Spinal cord (tissue), 10 donors: ENCODE measurements at places on chromosomes 12 and 14. TPM values are rescaled to one million over a fixed set of nuclear protein-coding genes. Genes with fewer than 3 reads are reported as not detected.

LRRC43 gene
- 4.6 TPM for total RNA-seq

DNA sequence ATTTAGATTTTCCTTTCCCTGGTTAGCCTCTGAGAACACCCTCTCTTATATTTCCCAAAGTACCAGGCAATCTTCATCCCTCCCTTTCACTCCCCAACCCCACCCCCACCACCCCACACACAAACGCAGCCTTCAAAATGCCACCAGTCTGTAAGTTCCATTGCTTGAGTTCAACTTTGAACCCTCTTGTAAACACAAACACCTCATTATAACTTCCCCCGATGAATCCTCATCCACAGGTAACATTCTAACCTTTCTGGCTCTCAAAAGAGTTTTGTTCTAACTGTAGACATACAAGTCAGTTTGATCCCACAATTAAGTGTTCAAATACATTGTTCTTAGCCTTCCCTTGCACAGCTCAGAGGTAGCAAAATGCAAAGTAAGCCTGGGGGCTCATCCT lies 199.4 kb upstream of the FOXN3 start:
- no peak for DNase-seq

DNA sequence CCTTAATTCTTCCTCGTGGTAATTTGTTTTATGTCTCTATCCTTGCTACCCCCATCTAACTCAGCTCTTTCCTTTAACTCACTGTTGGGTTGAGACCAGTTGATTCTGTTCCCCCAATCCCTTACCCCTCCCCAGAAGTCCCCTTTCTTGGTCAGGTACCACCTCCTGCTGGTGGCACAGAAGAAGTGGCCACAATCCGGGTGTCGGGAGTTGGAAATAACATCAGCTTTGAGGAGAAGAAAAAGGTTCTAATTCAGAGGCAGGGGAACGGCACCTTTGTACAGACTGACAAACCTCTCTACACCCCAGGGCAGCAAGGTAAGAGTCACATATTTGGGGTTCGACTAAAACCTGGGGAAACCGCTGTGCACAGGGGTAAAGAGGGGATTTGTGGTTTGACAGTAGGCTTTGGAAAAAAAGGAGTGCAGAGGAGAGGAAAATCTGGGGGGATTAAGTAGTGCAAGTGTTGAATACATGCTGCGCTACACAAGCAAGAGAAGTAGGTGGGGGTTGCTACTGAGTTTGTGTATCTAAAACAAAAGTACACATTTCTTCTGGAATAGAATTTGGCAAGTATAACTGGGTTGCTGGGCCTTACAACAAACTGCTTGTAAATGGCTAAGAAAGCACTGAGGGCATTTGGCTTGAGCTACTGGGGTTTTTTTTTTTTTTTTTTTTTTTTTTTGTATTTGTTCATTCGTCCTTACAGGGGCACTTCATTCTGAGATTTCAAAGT lies 1.3 kb downstream of the A2ML1 start:
- DNase-seq, result peak; percentile 49

DNA sequence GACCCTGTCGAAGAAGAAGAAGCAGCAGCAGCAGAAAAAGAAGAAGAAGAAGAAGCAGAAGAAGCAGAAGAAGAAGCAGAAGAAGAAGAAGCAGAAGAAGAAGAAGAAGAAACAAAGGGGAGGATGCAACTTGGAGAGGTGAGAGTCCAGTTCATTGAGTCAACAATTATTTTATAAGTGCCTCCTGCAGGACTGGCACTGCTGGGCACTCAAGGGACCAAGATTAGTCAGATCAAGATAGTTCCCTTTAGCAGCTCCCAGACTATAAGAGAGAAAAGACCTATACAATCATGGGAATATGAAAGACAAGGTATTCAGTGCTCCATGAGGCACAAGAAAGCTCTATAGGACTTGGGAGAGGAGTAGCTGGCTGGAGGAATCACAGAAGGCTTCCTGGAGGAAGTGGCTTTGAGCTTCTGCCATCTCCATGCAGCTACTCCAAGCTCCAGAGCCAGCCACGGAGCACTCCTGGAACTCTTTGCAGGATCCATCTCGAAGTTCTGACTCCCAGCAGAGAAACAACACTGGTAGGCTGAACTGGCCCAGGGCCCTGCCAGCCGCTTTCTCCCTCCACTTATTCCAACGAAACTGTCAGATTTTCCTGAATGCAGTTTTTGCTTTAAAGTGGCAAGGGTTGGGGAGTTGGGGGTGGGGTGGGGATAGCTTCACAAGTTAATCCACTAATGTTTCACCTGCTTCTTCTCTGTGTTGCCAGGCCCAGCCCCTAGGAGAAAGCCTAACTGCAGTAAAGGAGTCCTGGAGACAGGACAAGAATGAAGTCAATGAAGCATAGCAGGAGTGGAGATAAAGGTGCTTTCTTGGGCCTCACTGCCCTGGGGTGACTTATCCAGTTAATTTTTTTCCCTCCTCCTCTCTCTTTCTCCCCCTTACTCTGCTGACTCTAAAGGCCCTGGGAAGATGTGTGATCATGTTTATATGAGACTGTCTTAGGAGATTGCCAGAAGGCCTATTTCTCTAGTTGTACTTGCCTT lies 140.1 kb upstream of the PARP11 start:
- no peak for DNase-seq

DNA sequence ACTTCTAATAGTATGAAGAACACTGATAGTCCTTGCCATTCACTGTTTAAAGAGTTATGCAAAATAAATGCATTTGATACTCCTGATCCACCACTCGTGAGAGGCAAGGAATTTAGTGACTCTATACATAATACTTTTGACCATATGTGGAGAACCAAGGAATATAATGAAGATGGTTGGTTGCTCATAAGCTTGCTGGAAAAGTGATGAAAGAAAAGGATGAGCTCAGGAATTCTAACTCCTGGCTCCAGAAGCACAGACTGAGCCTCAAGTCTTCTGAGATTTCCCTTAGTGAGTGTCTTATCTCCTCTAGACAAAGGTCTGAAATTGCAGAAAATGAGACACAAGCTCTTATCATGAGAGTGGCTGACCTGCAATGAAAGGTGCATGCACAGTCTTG lies 57.1 kb upstream of the KRAS start:
- DNase-seq, result no peak

DNA sequence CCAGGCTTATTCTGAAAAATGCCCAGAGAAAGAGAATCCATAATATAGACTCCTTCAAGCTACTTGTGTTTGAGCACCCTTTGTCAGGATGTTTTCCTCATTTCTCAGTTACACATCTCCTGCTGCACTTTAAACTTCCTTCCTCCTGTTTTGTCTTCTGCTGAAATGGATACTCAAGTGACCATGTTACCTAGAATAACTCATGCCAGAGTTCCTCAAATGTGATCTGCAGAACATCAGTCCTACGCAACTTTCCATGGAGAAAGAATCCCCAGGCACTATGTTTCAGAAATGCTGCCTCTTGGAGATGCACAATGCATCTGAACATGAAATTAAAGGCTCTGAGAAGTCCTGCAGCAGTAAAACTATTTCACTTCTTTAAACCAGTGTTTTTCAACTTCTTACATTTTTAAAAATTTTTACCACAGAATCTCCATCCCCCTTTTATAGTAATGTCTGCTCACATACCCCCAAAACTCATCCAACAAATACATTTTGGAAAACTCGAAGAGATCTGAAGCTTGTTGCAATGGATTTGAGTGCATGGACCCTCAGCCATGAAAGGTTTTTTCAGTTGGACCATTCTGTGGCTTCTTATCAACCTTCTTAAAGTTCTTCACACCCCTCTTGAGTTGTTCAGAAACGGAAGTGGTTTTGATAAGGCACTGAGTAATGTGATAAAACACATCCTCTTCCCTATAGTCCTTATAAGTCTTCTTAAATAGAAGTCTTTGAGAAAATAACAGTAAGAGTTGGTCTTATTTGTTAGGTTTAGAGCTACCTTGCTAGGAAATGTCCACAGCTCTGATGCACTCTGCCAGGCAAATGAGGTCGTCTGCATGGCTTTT lies 84.5 kb upstream of the KCNA1 start:
- DNase-seq, result no peak

- peak; percentile 90 for DNase-seq
These were observed 80.9 kb downstream of the SLC41A2 start for GRCh38 chr12:104877103-104877705.

- no peak for DNase-seq
These were observed 73.4 kb upstream of the EIF5 start for GRCh38 chr14:103260629-103261124.

DNA sequence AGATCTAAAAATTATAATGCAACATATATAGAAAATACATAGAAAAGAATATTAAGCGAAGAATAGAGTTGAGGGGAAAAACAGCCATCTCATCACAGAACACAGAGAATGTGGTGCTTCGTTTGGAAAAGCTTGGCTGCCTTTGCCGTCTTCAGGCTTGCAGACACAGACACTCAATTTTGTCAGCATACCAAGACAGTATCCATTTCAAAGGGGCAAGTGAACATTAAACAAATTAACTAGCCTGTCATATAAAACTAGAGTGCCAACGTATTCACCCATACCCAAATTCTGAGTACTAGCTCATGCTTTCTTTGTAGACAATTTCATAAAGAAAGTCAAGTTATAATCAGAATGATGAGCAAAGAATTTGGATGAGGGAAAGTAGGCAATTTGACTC lies 40.5 kb downstream of the DMAC2L start:
- no peak for DNase-seq
